ENCODE measurements at places on chromosomes 4 and X.
A peak's percentile ranks its signal among the peaks of the same experiment; 100 is the strongest.

DNA sequence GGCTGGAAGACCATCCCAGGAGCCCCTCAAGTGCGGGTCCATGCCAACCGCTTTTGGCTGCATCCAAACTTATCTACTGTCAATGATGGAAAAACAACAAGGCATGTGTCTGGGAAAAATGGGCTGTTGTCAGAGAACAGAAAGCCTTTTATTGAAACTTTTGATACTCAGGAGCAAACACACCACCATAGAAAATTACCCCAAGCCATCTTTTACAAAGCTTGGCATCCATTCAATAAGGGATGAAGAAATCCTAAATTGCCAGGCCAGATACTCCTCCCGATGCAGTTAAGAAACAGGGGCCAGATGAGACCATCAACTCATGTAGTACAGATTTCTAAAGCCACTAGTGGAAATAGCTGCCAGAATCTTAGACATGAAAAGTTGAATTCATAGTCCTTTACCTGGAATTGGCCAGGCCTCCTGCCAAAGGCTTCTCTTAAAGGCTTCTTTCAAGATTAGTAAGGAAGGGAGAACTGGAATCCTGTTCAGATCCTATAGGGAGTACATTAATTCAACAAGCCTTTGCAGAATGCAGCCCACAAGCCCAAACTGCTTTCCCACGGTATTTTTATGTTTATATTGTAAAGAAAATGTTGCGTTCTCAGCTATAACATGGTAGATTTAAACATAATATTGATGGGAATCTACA is 145.4 kb upstream of the MAP3K15 start:
- DNase-seq: no peak

- DNase-seq: no peak
Measured at GRCh38 chr4:18111081-18111480, 89.5 kb upstream of the LCORL start.

DNA sequence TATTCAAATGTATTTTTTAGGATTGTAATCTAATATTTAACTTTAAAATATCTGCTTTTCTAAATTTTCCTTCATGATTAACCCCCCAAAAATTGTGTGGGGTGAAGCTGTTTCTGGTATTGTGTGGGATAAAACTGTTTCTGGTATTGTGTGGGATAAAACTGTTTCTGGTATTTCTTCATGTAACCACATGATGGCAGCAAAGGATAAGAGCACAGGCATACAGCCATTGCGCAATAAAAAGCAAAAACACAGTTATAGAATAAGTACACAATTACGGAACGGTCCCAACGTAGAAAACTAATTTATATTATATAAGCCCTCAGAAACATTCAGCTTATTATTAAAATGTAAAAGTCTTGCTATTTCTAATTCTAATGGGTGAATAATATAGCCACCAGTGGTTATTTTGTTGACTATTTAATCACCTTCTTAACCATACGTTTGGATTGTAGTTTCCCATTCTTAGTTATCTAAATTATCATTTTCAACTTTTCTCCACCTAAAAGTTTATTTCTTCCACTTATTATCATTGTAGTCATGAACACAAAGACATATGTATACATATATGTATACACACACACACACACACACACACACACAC is 333.9 kb upstream of the FSTL5 start:
- peak; percentile 49 for DNase-seq

- DNase-seq: no peak
Measured at GRCh38 chr4:6681191-6681590, 12.5 kb upstream of the S100P start.

DNA sequence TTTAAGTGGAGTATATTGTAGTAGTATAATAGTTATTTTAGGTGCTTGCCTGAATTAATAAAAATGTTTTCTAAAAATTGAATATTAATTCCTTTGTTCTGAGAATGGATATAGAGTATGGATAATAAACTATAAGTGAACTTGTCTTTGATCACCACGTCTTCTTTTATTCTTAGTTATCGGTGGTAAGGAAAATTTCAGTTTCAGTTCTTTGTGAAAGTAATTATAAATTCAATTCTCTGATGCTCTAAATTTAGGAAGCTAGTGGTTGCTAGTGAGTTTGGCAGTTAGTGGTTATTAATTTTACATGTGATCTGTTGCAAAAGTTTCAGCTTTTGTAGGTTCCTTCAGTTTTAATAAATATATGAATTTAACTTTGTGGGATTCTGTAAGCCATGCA is 30.8 kb downstream of the MRPL1 start:
- DNase-seq: no peak

- no peak for DNase-seq
Measured at GRCh38 chr4:150493851-150494250, 88.1 kb upstream of the MAB21L2 start.

DNA sequence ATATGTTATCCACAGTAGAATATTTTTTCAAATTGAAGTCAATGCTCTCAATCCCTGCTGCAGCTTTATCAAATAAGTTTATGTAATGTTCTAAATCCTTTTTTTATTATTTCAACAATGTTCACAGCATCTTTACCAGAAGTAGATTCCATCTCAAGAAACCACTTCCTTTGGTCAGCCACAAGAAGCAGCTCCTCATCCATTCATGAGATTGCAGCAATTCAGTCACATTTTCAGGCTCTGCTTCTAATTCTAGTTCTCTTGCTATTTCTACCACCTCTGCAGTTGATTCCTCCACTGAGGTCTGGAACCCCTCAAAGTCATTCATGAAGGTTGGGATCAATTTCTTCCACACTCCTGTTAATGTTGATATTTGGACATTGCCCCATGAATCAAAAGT is 2301.3 kb upstream of the TENM3 start:
- no peak for DNase-seq

DNA sequence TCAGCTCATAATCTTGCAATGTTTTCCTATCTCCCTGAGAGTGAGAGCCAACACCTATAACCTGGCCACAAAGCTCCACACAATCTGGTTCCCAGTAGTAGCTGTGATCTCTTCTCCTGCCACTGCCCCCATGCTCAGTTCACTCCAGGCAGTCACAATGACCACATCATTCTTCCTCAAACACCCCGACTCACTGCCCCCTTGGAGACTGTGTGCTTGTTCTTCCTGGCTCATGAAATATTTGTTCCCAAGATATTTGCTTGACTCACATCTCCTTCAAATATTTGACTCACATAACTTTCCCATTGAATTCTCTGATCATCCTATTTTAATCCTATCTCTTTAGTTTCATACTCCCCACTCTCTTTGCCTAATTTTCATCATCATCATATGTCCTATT is 173.7 kb downstream of the AREG start:
- no peak for DNase-seq

DNA sequence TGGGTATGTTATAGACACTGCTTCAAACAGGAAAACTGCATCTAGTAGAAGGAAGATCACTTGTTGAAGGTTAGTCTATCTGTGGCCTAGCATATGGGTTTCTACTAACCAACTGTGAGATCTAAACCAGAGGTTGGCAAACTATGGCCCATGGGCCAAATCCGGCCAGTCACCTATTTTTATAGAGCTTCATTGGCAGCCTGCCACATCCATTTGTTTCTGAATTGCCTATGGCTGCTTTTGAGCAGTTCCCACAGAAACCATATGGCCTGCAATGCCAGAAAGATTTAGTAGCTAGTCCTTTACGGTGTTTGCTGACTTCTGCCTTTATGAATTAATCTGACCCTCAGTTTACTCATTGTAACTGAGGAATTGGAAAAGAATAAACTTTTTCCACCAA is 71.1 kb downstream of the MID1 start:
- no peak for DNase-seq

- no peak for DNase-seq
Measured at GRCh38 chr4:76610751-76611547, 175.9 kb downstream of the SHROOM3 start.

DNA sequence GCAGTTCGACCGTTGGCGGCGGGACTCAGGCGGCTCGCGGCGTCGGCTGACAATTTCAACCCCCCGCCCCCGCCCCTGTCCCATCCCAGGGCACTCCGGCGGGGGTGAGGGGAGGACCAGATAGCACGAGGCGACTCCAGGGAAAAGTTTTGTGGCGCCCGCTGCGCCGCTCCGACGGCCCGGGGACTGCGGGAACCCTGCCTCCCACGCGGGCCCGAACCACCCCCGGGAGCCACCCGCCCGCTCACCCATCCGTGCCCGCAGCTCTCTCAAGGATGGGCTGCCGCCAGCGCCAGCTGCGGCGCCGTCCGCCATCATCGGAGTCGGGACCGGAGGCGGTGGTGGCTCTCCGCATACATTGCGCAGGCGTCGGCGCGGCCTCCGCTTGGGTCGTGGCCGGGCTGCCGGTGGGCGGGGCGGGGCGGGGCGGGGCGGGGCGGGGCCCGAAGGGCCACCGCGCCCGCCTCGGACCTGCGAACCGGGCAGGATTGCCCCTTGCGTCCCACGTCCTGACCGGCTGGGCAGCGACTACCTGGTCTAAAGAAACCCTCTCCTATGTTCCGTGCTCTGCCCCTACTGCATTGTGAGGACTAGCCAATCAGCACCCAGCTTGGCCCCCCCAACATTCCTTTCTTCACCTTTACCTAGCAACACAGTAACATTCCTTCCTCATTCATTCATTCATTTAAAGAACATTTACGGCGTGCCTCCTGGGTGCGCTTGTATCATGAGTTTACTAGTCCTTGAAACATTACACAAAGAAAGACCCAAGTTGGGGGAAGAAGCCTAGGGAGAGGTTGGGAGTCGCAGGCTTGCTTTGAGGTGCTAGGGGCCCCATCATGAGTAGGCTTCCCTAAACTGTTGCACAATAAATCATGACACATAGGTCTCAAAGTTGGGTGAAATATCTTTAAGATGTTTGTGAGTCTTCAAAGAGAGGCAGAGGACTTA is at the start of gene MAP7D3:
Gene MAP7D3, minus strand, starts transcription at position 360 of the 951 bp plus-strand sequence. Its CDS starts 42 bp downstream, at position 318.
- peak; percentile 88 for DNase-seq

- no peak for DNase-seq
Measured at GRCh38 chr4:127210893-127211649, 421.7 kb upstream of the INTU start.

DNA sequence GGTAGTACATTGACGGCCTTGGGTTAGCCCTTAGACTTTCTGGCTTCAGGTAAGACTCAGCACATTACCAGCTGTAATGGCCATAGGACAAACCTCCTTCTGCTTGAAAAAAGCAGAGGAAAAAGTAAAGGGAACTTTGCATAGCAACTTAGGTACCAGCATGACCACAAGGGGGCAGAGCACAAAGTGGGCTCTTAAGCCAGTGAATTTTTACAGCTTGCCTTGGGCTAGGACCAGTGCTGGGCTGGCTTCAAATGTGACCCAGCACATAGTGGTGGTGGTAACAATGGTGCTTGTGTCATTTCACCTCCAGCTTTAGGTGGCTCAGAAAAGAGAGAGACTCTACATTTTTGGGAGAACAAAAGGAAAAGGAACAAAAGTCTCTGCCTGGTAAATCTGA is 66.1 kb downstream of the KLHL4 start:
- no peak for DNase-seq

DNA sequence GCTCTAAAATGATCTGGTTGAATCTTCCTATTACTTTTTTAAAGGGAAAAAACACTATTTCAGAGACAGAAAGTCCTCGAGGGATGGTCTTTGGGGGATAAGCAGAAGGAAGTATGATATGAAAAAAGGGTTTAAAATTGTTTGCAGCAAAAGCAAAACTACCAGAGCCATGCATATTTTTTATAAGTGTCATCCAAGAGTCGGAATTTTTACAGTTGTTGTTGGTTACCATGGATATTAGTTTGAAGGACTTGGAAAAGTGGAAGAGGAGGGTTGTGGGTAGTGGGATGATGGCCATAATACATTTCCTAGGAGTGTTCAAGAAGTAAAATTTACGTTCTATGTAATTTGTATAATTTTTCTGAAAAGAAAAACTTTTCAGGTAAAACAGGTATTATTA is 134.4 kb downstream of the PCDH7 start:
- DNase-seq: no peak

GRCh38 chr4:37721995-37722638 is 35.9 kb upstream of the RELL1 start:
- no peak for DNase-seq

- DNase-seq: no peak
Measured at GRCh38 chrX:53605004-53605403, 81.5 kb downstream of the HUWE1 start.

GRCh38 chr4:153792618-153793247 is 3.9 kb upstream of the SFRP2 start:
- DNase-seq: no peak

DNA sequence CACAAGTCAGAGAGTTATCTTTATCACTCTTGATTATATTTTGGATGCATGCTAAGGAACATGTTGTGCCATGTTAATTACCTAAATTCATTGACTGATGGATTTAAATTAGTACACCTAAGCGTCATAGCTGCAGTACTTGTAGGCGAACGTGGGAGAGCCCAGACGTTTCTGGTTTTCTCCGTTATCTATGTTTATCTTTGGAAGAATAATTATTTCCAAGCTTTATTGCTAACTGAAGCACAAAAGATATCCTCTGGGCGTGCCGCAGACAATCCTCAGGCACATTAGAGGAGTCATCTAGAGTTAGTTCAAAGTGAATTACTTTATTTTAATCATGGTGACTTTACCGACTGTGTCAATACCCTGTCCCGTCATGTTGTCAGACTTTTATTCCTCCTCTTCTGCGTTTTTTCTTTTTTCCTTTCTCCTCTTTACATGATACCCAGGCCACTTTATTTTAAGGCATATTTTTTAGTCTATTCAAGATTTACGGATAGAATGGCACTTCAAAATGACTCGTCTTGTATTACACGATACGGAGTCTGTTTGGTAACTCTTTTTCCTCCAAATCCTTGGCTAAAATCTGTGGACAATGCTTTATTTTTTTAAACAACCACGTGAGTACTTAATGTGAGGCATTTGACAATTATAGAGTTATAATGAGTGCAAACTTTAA is 632.0 kb upstream of the TENM3 start:
- DNase-seq: no peak
